Mesothelial cell of epicardium (in vitro differentiated cells): ENCODE measurements at places on chromosomes 6 and 20. TPM values are rescaled to one million over a fixed set of nuclear protein-coding genes. Genes with fewer than 3 reads are reported as not detected.

CST1 gene
- not detected in 3 replicates for total RNA-seq

UBR2 gene
- 26.8 to 28.4 TPM (median 28.2 TPM) in 3 replicates for total RNA-seq

CPNE5 gene
- total RNA-seq: 0.51 to 1.7 TPM (median 1.2 TPM) in 3 replicates

SYNDIG1 gene
- total RNA-seq: 0.80 to 1.6 TPM (median 0.90 TPM) in 3 replicates

OXT gene
- not detected in 3 replicates for total RNA-seq

SGK2 gene
- 7.3 to 10.5 TPM (median 9.9 TPM) in 3 replicates for total RNA-seq

LPIN3 gene
- total RNA-seq: 19.3 to 21.3 TPM (median 20.8 TPM) in 3 replicates

TREM2 gene
- total RNA-seq: not detected in 3 replicates
